ENCODE measurements at places on chromosomes 11 and 22. TPM values are rescaled to one million over a fixed set of nuclear protein-coding genes. Genes with fewer than 3 reads are reported as not detected.
A peak's percentile ranks its signal among the peaks of the same experiment; 100 is the strongest.

GRCh38 chr22:41501209-41501608 is 32.3 kb downstream of the ACO2 start:
- H3K4me1 ChIP-seq = no peaks in the 10 kb centered on the region
- H3K36me3 ChIP-seq = peaks cover 22% of the 10 kb centered on the region
- H3K27ac ChIP-seq = no peak overlapping the region
- DNase-seq = no peak

DNA sequence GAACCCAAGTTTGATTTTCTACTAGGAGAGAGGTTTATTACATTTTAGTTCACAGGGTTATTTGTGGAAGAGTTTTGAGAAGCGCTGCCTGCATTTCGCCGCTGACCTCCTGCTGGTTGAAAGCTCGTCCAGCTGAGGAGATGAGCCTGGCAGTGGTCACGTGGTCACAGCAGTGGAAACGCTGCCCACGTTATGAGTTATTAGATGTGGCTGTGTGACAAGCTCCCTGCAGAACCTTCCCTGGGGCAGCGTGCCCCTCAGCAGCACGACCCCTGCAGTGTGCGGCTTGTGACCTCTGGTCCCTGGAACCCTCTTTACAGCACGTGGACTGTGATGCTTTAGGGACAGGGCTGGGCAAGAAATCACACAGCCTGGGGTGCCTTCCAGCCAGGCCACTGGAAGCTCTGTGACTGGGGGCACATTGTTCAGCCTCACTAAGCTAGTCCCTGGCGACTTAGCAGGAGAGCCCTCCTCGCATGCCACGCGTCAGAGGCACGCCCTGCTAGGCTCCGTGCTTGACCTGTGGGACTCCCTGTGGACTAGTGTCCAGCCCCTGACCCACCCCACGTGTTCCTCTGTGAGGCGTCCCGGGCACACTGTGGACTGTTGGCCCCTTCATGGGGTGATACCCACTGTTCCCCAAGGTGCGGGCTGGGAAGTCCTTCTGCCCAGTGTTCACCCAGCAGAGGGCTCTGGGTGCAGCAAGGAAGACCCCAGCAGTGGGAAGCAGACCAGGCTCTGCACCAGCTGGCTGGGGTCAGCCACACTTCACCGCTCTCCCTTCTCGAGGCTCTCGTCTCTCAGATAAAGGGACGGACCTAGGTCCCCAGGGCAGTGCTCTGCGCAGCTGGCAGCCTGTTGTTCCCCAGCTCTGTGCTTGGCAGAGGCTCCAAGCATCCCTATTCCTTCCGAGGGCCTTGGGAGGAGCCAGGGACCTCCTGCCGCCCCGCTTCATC is 349.5 kb downstream of the TBC1D22A start:
- no peaks in the 10 kb centered on the region for H3K36me3 ChIP-seq
- H3K4me3 ChIP-seq = no peak overlapping the region
- H3K4me1 ChIP-seq = no peaks in the 10 kb centered on the region
- no peak for DNase-seq
- no peak overlapping the region for H3K27ac ChIP-seq

- DNase-seq = no peak
- no peaks in the 10 kb centered on the region for H3K36me3 ChIP-seq
- H3K4me3 ChIP-seq = no peak overlapping the region
- H3K4me1 ChIP-seq = no peaks in the 10 kb centered on the region
- no peaks in the 10 kb centered on the region for H3K27me3 ChIP-seq
Observed at GRCh38 chr11:60477035-60477445, 15.5 kb upstream of the MS4A12 start.

DNA sequence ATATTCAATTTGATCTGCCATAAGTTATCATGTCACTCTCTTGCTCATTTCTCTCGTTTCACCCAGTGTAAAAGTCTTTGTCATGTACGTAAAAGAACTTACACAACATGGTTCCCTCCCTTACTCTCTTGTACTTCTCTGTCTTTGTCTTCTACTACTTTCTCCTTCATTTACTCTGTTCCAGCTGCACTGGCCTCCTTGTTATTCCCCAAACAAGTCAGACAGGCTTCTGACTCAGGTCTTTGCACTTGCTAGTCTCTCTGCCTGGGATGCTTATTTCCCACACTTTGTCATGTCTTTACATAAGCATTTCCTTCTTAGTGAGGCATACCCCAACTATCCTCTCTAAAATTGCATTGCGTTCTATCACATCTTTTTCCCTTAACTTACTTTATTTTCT is 117.3 kb downstream of the CYP2R1 start:
- H3K36me3 ChIP-seq = no peaks in the 10 kb centered on the region
- H3K4me1 ChIP-seq = peaks cover 19% of the 10 kb centered on the region
- H3K27me3 ChIP-seq = no peaks in the 10 kb centered on the region
- no peak overlapping the region for H3K27ac ChIP-seq

DNA sequence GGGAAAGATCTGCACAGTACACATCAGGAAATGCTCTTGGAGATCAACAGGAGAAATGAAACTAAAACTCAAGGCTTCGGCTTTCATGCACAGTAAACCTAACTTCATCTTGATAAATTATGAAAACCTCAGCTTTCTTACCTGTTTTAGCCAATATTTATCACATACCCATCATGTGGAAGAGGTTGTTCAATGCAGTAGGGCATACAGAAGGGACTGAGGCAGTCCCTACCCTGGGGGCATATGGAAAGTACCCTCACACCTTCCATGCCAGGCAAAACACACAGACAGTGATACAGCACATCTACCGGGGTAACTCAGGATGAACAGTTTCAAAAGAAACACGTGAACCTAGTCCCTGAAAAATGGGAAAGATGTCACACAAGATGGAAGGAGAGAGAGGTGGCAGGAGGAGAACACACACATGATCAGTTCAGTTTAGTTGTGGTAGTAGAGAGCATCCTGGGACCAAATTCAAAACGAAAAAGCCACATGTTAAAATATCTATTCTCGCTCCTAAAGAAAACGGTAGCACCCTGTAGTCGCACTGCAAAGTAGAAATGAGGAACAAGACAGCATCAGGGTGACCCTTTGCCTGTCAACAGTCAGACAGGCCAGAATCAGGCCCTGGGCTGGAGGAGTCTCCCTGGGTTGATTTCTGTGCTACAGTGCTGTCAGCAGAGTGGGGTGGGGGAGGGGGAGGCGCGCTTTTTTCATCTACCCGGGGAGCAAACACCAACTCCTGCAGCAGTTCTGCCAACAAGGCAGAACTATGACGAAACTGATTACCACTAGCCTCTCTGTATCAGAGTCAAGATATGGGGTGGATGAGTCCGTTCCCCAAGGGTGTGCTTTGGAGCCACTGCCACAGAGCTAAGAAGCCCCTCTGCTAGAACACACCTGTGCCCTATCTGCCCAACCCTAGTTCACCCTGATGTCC is 1.3 kb downstream of the HIRA start:
- peak; percentile 42 for DNase-seq
- H3K4me1 ChIP-seq = peaks cover 43% of the 10 kb centered on the region
- peaks cover 16% of the 10 kb centered on the region for H3K36me3 ChIP-seq
- H3K27me3 ChIP-seq = no peaks in the 10 kb centered on the region

DNA sequence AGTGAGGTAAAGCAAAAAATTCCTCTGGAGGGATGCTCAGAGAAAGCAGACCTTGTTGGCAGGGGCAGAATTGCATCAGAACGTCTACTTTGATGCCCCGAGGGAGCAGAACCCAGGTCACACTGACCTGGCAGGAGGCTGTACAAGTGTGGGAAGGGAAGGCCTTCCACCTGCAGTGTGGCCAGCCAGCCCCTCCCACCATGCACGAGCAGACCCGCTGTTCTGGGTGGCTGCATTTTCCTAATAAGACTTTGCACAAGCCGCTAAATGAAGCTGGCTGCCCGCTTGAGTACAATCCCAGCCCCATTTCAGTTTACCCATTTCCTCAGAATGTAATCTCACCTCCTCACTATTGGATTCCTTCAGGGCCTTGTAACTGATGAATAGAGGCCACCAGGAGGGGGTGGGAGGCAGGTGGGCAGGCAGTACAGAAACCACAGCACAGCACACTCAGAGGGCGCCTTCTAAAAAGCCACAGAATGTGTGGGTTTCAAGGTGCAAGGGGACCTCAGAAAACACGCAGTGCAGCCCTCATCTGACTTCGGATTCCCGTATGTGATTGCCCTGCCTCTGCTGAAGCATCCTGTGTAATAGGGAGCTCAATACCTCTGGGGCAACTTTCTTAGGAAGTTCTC is 316.6 kb downstream of the OPCML start:
- no peaks in the 10 kb centered on the region for H3K4me1 ChIP-seq
- no peak overlapping the region for H3K27ac ChIP-seq
- no peaks in the 10 kb centered on the region for H3K36me3 ChIP-seq
- DNase-seq = no peak
- no peaks in the 10 kb centered on the region for H3K27me3 ChIP-seq
- H3K4me3 ChIP-seq = no peak overlapping the region

ADAMTS15 gene
- not detected for polyA plus RNA-seq

GGTLC3 gene
- polyA plus RNA-seq = not detected

- H3K4me1 ChIP-seq = peaks cover 75% of the 10 kb centered on the region
- DNase-seq = peak; percentile 66
- peak overlapping the region; percentile 28 for H3K27ac ChIP-seq
- peaks cover 31% of the 10 kb centered on the region for H3K36me3 ChIP-seq
- no peaks in the 10 kb centered on the region for H3K27me3 ChIP-seq
- H3K4me3 ChIP-seq = peak overlapping the region; percentile 97
Observed at GRCh38 chr11:128512474-128512996, 74.8 kb downstream of the ETS1 start.

DNA sequence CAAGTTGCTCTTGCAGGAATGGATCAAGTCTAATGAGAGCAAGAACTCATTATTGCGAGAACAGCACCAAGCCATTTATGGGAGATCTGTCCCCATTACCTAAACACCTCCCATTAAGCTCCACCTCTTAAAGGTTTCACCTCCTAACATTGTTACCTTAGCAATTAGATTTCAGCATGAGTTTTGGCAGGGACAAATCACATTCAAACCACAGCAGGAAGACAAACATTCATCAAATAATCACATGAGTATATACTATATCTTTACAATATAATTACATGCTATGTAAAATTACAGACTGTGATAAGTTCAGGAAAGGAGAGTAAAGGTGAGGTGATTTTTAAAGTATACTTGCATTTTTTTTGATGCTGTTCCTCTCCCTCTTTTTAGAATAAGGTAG is 6.6 kb upstream of the TEAD1 start:
- no peak overlapping the region for H3K27ac ChIP-seq
- H3K36me3 ChIP-seq = no peaks in the 10 kb centered on the region
- H3K4me3 ChIP-seq = no peak overlapping the region
- peaks cover 29% of the 10 kb centered on the region for H3K27me3 ChIP-seq

TREH gene
- not detected for polyA plus RNA-seq

DNA sequence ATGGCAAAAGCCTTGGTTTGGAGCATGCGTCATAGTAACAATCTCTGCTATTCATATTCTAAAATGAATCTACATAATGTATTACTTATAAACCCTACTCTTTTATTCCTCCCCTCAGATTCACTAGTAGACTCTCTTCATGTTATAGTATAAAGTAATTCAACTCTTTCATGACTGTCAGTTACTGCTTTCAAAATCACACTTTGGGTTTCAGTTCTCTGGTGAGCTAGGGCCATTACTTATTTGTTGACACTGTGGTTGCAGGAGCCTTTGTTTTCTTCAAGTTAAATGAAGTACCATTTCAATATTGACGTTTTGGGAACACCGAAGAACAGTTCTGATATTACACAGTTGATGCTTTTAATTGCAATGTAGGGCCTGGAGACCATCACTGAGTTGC is 378.4 kb downstream of the DDX10 start:
- no peaks in the 10 kb centered on the region for H3K4me1 ChIP-seq
- no peak for DNase-seq
- H3K36me3 ChIP-seq = no peaks in the 10 kb centered on the region
- H3K27me3 ChIP-seq = no peaks in the 10 kb centered on the region
- H3K4me3 ChIP-seq = no peak overlapping the region

DNA sequence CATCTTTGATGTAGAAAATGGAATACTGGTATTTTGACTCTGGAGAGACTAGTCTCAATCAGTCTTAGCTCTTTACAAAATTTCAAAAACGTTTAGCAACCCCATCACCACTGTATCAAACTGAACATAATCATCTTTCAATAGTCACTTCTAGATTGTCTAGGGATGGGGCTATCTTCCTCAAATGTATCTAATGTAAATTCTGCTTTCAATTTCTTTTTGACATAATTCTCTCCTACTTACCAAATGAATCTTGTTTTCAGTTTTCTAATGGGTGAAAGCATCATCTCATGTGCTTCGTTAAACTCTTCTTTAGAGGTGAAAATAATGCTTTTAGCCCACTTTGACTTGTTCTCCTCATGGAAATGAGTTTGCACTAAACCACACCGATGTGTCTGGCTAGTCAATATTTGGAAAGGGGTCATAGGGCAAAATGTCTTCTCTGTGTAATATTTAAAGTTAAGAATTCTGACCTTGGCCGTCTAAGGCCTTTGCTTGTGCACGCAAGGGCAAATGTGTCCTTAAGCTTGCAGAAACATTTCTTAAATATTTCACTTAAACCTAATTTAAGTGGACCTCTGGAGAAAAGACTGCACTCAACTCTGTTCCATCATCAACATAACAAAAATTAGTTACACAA is 5.2 kb downstream of the SIK3 start:
- H3K4me3 ChIP-seq = no peak overlapping the region
- H3K27me3 ChIP-seq = no peaks in the 10 kb centered on the region
- H3K4me1 ChIP-seq = peaks cover 60% of the 10 kb centered on the region
- no peak for DNase-seq

LRP4 gene
- not detected for polyA plus RNA-seq

- no peak for DNase-seq
- H3K27me3 ChIP-seq = peaks cover 3% of the 10 kb centered on the region
- no peak overlapping the region for H3K27ac ChIP-seq
- no peaks in the 10 kb centered on the region for H3K4me1 ChIP-seq
Observed at GRCh38 chr22:26239581-26239980, 70.3 kb downstream of the SEZ6L start.

OR6A2 gene
- not detected for polyA plus RNA-seq

GRCh38 chr11:696955-697491 is 1.4 kb downstream of the TMEM80 start:
- H3K36me3 ChIP-seq = no peaks in the 10 kb centered on the region
- no peak overlapping the region for H3K4me3 ChIP-seq
- no peak for DNase-seq
- H3K27me3 ChIP-seq = no peaks in the 10 kb centered on the region

MS4A2 gene
- polyA plus RNA-seq = not detected

GRCh38 chr11:35969089-35970042 is 25.5 kb downstream of the LDLRAD3 start:
- DNase-seq = no peak
- H3K4me1 ChIP-seq = no peaks in the 10 kb centered on the region
- H3K27ac ChIP-seq = no peak overlapping the region
- no peaks in the 10 kb centered on the region for H3K36me3 ChIP-seq
- no peak overlapping the region for H3K4me3 ChIP-seq

DNA sequence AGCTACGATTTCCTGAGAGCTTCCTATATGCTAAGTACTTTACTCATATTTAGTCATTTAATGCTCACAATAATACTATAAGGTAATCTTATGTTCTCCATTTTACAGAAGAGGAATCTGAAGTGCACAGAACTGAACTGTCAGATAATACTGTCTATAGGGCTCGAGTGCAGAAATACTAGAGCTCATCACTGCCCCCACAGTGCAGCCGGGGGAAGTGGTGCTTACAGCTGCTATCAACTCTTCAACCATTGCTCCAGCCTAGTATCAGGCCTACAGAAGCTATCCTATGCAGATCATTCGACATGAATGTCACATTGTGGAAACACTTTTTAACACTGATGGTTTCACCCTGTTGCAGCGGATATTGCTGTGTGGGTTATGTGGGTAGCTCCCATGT is 929.9 kb downstream of the NTM start:
- H3K36me3 ChIP-seq = no peaks in the 10 kb centered on the region
- DNase-seq = no peak
- no peaks in the 10 kb centered on the region for H3K27me3 ChIP-seq
- no peak overlapping the region for H3K27ac ChIP-seq
- no peaks in the 10 kb centered on the region for H3K4me1 ChIP-seq

- H3K27ac ChIP-seq = peak overlapping the region; percentile 70
- H3K4me1 ChIP-seq = peaks cover 22% of the 10 kb centered on the region
- DNase-seq = peak; percentile 81
- peak overlapping the region; percentile 30 for H3K4me3 ChIP-seq
Observed at GRCh38 chr22:39117585-39118191, 20.6 kb downstream of the APOBEC3H start.
